Non-pigmented ciliary epithelial cell (primary cell): ENCODE measurements at places on chromosomes 2 and 18.

GRCh38 chr2:133675-134593 is 87.6 kb upstream of the FAM110C start:
- DNase-seq, result no peak

GRCh38 chr2:24821433-24821891 is 28.2 kb downstream of the CENPO start:
- DNase-seq, result no peak

GRCh38 chr2:211479536-211480150 is 923.2 kb downstream of the CPS1 start:
- DNase-seq, result no peak

DNA sequence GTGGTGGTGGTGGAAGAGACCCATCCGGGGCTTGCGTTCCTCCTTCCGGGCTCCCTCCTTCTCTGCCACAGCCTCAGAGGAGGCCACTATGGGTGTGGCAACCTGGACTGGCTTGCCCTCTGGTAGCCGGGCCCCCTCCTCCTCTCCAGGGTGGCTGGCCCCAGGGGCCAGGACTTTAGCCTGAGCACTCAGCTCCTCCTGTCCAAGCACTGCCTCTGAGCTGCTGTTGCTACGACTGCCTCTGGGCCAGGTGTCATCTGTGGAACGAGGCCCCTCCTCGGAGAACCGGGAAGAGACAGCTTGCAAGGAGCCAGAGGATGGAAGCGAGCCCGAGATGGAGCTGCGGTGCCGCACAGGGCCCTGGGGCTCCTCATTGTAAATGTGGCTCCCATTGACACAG is 16.7 kb upstream of the SFXN5 start:
- DNase-seq, result no peak
